H9 (cell line): ENCODE measurements at places on chromosomes 4 and X.

GRCh38 chrX:31092970-31093638, 21.3 kb upstream of the FTHL17 start:
- no peak for DNase-seq

- no peak for DNase-seq
Measured at GRCh38 chr4:26083987-26084386, 170.0 kb downstream of the SMIM20 start.

GRCh38 chr4:106277140-106277675, 38.8 kb downstream of the TBCK start:
- no peak for DNase-seq

GRCh38 chr4:26150948-26151347, 169.9 kb upstream of the RBPJ start:
- DNase-seq, result no peak

DNA sequence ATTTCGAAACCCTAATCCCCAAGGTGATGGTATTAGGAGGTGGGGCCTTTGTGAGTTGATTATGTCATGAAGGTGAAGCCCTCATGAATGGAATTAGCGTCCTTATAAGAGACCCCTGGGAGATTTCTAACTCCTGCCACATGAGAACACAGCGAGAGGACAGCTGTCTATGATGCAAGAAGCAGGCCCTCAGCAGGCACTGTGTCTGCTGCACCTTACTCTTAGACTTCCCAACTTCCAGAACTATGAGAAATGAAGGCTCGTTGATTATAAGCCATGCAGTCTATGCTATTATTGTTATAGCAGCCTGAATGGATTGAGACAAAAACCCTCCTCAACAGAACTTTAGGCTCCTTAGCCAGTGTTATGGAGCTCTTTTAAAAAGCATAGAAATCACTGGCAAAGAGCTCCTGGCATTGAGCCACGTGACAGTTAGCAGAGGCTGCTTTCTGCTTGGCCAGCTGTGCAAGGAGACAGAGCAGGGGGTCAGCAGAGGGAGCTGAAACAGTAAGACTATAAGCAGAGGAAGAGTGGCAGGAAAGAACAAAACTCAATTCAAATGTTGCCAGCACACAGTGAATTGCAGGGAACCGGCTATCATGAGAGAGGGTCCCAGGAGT, 219.2 kb upstream of the FAT1 start:
- no peak for DNase-seq

DNA sequence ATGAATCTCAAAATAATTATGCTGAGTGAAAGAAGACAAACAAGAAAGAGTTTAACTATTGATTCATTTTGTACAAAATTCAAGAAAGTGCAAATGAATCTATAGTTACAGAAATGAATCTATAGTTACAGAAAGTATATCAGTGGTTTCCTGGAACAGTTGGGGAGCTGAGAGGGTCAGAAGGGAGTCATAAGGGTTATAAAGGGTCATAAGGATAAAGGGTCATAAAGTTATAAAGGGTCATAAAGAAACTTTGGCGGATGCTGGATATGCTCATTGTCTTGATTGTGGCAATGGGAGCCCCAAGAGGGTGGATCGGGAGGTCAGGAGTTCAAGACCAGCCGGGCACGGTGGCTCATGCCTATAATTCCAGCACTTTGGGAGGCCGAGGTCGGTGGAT, 26.0 kb upstream of the INTS6L start:
- no peak for DNase-seq
